Epithelial cell of esophagus (primary cell): ENCODE measurements at places on chromosomes 16 and 17.

GRCh38 chr17:39393736-39394135 lies 7.7 kb downstream of the FBXL20 start:
- DNase-seq, result no peak

DNA sequence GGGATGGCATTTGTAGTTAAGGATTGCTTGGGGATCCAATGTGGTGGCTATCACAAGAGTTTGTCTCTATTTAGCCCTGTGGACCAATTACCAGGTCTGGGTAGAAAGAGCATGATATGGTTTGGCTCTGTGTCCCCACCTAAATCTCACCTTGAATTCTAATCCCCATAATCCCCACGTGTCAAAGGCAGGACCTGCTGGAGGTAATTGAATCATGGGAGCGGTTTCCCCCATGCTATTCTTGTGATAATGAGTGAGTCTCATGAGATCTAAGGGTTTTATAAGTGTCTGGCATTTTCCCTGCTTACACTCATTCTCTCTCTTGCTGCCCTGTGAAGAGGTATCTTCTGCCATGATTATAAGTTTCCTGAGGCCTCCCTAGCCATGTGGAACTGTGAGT lies 86.4 kb upstream of the HS3ST4 start:
- no peak for DNase-seq

GRCh38 chr17:43388359-43389045 lies 10.3 kb upstream of the ARL4D start:
- DNase-seq, result peak; percentile 92

- no peak for DNase-seq
Measured at GRCh38 chr17:44530896-44531418, 26.3 kb upstream of the FZD2 start.

GRCh38 chr17:1783834-1784611 lies 22.2 kb downstream of the SERPINF1 start:
- DNase-seq, result peak; percentile 63

GRCh38 chr16:86403085-86403484 lies 107.2 kb upstream of the FOXF1 start:
- no peak for DNase-seq

DNA sequence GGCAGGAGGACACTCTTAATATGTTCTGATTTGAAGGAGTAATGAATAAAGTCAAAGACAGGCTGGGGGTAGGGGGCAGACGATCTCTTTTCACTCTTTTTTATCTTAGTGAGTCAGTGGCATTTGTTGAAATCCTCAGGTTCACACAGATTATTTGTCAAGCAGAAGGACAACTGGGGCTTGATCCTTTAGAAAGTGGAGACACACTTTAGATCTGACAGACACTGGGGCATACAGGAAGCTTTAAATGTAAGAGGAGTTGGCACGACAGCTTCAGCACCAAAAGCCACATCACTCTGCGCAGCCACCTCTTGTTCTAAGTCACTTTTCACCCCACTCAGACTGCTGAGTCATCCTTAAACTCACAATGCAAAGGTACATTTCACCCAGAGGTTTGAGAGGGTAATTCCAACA lies 121.5 kb downstream of the STXBP4 start:
- DNase-seq, result peak; percentile 36

- no peak for DNase-seq
Measured at GRCh38 chr17:74351552-74352210, 10.0 kb downstream of the BTBD17 start.

GRCh38 chr17:28219771-28220170 lies 99.2 kb upstream of the TMEM97 start:
- DNase-seq, result no peak

DNA sequence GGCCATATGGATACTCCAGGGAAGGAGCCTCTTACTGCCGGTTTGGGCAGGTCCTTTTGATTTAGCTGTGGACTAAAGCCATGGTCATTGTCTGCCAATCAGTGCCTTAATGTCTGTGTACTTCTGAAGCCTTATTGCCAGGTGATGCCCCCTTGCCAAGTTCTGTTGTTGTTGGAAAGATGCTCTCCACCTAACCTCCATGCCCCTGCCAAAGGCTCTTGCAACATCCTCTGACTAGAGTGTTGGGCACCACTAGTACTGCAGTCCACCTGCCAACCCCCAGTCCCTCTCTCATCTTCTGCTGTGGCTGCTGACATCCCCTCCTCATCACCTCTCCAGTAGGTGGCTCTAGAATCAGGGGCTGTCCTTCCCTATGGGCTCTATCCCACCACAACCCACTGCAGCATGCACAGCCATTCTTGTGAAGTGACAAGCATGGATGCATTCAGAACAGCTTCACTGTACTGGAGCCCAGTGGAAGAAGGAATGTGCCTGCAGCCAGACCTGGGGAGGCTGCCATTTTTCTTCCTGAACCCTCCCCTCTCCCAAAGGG lies 375.3 kb upstream of the CDH5 start:
- DNase-seq, result no peak

GRCh38 chr17:61250335-61250890 lies 149.2 kb upstream of the TBX2 start:
- DNase-seq, result peak; percentile 32

DNA sequence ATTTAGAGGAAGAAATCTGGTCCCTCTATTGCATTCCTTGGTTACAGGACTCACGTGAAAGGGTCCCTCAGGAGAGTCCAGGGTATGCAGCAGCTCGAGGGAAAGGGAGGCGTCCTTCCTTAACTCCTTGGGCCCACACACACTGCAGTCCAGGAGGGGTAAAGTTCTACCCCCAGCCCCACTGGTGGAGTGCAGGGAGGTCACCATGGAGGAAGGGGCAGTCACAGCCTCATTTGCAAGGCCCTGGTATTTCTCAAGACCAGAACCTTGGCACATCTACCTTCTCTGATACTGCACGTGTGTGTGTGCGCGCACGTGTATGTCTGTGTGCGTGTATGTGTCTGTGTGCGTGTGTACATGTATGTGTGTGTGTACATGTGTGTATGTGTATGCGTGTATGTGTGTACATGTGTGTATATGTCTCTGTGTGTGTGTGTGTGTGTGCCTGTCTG lies 11.1 kb downstream of the HIC1 start:
- no peak for DNase-seq

GRCh38 chr17:41519501-41520224 lies 973 bp upstream of the KRT15 start:
- peak; percentile 84 for DNase-seq

GRCh38 chr16:65373097-65373496 lies 251.2 kb upstream of the CDH11 start:
- DNase-seq, result no peak

GRCh38 chr17:76540381-76541300 lies 797 bp downstream of the PRCD start:
- peak; percentile 96 for DNase-seq

DNA sequence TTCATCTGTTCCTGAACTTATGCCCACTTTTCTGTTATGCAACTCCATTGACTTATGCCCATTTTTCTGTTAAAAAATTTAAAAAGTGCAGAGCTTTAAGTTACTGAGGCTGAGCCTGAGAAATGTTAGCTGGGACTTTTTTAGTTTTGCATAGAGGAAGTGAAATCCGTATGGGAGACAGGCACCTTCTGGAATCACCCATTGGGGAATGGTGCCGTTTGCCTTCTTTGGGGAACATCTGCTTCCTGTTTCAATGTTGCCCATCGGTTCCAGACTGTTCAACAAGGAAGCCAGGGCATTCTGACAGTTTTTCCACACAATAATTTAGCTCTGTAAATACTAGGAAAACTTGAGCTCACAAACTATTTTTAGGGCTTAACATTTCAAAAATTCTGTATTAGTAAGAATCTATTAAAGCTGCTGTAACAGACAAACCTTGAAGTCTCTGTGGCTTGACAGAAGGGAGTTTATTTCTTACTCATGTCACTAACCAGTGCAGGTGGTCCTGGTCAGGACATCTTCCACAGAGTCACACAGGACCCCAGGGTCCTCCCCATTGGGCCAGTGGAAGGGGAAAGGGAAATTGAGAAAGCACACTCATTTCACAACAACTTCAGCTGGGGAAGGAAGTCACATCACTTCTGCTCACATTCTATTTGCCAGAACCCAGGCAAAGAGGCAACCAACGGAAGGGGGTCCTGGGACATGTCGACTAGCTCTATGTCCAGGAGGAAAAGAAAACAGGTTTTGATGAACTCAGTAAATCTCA lies 17.2 kb downstream of the PRKCB start:
- DNase-seq, result no peak

GRCh38 chr17:39084558-39084957 lies 66.9 kb downstream of the PLXDC1 start:
- DNase-seq, result no peak

DNA sequence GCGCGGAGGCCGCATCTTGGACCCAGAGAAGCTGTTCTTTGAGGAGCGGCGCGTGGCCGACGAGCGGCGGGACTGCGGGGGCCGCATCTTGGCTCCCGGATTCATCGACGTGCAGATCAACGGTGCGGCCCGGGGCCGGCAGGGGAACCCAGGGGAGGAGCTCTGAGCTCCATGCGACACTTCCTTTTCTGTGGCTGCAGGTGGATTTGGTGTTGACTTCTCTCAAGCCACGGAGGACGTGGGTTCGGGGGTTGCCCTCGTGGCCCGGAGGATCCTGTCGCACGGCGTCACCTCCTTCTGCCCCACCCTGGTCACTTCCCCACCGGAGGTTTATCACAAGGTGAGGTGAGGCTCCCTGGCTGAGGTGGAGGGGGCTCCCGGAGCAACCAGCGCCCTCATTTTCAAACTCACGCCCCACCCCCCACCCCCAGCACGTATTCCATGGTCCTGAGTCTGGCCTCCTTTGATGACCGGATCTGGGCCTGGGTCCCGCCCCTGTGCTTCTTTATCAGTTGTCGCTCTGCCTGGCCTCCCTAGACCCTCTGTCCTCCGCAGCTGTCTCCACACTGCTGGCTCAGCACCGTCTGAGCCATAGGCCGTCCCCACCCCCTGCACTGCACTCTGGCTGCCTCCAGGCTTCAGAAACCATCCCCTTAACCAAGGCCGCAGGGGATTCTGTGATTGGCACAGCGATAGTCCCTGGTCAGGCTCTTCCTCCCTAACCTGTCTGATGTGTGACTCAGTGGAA lies 787 bp downstream of the AMDHD2 start:
- peak; percentile 78 for DNase-seq

DNA sequence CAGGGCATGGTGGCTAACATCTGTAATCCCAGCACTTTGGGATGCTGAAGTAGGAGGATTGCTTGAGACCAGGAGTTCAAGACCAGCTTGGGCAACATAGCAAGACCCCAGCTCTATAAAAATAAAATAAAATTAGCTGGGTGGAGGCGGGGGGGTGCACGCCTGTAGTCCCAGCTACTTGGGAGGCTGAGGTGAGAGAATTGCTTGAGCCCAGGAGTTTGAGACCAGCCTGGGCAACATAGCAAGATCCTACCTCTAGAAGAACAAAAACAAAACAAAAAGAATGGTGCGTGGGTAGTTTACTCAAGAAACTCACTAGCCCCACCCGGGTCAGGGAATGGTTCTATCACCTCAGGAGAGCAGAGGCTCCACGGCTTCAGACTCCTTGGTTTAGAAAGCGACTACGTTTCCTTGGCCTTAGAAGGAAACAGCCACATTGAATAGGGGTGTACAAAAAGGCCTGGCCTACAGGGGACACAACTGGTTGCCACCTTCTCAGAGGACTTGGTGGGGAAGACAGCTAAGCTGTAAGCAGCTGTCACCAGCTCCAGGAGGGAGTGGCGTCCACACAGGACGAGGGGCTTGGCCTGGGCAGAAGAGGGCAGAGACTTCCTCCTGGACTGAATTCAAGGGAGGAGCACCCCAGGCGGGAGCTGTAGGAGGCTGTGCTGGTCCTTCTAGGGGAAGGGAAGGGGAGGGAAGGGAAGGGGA lies 716 bp downstream of the TK1 start:
- DNase-seq, result no peak

DNA sequence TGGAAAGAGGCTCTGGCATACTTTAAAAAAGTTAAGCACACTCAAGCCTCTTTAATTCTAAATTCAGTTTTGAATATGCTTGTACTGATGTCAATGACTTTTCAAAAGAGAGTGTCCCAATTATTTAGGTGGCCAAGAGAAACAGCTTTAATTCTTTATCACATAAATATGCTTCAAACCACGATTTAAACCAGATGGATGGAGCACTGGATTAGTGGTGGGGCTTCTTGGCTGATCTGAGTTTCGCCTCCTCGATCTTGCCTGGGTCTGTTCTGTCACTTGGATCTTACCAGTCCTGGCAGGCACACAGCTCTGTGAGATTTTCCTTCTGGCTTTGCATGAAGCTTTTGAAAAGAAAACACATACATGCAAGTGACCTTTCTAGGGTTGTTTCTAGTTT lies 467.8 kb downstream of the MAF start:
- DNase-seq, result no peak

DNA sequence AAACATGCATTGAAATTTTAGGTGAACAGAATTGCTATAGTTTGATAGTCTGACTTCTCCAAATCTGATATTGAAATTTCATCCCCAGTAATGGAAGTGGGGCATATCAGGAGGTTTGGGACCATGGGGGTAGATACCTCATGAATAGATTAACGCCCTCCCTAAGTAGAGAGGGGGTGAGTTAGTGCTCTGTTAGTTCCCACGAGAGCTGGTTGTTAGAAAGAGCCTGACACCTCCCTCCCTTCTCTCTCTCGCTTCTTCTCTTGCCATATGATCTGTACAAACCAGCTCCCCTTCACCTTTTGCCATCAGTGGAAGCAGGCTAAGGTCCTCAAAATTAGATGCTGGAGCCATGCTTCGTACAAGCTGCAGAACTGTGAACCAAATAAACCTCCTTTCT lies 78.8 kb downstream of the BRIP1 start:
- DNase-seq, result no peak

DNA sequence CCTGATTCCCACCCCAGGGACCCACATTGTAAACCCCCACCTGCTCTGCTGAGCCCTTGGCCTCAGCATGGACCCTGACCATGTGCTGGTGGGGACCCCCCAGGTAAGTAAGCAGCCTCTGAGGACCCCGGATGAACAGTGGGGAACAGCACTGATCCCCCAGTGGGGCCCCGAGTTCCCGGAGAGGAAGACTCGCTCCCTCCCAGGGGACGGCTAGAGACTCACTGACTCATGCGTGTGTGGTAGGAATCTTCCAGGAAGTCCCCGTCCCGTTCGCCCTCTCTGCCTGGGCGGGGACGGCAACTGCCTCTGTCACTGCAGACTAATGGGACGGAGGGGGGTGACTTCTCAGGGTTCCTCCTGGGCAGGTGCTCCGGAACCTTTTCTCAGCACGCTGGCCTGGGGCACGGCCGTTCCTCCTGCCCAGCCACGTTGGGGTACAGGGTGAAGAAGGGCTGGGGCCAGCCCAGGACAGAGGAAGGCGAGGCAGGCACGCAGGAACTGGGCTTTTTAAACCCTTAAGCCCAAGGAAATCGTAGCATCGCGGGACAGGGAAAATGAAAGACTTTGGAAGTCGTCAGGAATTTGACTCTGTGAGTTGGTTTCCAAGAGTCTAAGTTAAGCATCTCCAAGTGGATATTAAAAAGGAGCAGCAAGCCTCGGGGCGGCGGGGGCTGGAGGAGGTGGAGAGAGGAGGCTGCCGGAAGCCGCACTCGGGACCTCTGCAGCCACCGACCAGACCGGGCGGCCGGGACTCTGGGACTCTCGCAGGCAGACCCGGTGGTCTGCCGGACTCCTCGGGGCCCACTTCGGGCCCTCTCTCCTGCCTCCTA lies 178.7 kb downstream of the SEC14L1 start:
- peak; percentile 88 for DNase-seq

DNA sequence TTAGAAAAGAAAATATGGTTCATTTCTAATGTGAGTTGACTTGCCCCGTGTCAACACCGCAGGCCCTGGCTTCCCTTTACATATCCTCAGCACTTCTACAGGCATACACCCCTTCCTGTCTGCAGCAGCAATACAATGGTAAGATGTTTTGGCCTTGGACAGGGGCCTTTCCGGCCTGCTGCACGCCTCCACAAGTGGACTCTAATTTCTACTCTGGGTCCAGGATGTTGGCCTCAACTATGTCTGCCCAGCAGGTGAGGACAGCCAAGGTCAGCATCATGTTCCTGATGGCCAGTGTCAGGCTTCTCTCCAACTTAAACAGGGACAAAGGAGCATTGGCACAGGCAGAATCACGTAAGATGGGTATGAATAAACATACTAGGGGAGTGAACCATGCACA lies 11.0 kb downstream of the C17orf67 start:
- no peak for DNase-seq
